Osteoblast (primary cell): ENCODE measurements at places on chromosomes 12 and 14. TPM values are rescaled to one million over a fixed set of nuclear protein-coding genes. Genes with fewer than 3 reads are reported as not detected.
A peak's percentile ranks its signal among the peaks of the same experiment; 100 is the strongest.

DNA sequence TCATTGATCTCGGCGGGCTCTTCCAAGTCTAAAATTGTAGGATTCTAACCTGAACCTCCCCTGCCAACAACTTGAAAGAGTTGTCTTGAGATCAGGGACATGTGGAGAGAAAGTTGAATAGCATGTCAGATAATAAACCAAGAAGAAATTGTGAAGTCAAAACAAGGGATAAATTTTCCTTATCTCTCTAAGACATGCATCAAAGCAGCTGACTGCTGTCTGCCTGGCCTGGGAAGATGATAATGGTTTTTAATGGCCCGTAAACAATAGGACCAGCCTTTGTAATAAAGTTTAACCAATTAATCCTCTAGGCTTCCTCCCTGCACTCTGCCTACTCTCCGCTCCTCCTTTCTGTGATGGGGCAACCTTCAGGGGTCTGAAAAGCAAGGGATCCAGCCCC lies 67.9 kb downstream of the DPF3 start:
- no peak for DNase-seq

DNA sequence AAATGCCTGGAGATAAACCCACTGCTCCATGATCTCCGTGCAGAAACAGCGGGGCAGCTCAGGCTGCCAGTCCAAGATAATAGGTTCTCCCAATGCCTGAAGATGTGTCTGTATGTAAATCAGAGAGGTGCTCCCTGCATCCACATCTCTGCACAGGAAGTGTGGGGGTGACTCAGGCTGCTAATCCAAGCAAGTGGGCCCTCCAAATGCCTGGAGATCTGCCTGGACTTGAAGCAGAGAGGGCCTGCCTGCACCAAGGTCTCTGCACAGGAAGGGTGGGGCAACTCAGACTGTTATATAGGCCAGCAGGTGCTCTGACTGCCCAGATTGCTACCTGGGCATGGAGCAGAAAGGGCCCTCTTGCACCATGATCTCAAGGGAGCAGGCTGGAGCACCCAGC lies 504.7 kb downstream of the LRFN5 start:
- no peak for DNase-seq

DNA sequence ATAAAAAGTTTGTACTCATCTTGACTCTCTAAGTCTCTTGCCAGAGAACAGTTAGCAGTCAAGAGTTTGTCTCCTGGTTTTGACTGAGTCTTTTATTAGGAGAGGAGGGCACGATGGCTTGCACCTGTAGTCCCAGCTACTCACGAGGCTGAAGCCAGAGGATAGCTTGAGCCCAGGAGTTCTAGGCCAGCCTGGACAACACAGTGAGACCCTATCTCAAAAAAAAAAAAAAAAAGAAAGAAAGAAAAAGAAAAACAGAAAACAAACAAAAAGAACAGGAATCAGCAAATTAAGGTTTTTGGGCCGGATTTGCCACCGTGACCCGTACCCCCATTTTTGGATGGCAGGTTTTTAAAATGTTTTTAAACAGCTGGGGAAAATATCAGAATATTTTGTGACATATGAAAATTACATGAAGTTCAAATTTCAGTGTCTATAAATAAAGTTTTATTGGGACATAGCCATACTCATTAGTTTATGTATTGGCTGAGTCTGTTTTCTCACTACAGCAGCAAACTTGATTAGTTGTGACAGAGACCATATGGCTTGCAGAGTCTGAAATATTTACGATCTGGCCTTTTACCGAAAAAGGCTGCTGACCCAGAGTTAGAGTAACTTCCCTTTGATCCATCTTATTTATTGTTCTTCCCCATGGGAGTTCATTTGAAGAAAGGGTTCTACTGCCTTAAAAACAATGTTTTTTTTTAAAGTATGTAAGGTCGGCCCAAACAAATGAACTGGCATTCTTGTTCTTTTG lies 31.2 kb downstream of the VEZT start:
- DNase-seq: no peak

- DNase-seq: no peak
Measured at GRCh38 chr12:7542813-7543212, 39.2 kb upstream of the CD163 start.

GRCh38 chr12:120534703-120535655 lies 823 bp downstream of the RNF10 start:
- DNase-seq: peak; percentile 93

GRCh38 chr12:124479680-124480468 lies 87.5 kb downstream of the NCOR2 start:
- DNase-seq: no peak

GRCh38 chr12:25186038-25186787 lies 8.7 kb downstream of the DNAI7 start:
- DNase-seq: peak; percentile 38

GRCh38 chr12:131559517-131560516 lies 151.1 kb upstream of the SFSWAP start:
- DNase-seq: no peak

DNA sequence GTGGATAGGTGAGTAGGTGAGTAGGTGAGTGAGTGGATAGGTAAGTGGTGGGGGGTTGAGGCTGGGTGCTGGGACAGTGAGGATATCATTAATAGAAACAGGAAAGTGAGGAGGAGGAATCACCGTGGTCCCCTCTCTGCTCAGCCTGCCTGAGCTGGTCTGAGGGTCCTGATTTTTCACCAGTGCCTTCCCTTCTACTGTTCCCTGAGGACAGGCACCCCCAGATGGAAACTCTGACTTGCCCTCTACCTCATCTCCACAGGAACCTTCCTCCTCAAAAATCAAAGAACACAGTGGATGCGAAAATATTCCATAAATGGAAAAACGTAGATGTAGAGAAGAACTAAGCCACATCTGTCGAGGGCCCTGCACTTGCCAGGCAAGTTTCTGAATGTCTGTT lies 1.9 kb downstream of the GPR68 start:
- no peak for DNase-seq

GRCh38 chr12:130086248-130086647 lies 76.0 kb upstream of the FZD10 start:
- DNase-seq: no peak

DNA sequence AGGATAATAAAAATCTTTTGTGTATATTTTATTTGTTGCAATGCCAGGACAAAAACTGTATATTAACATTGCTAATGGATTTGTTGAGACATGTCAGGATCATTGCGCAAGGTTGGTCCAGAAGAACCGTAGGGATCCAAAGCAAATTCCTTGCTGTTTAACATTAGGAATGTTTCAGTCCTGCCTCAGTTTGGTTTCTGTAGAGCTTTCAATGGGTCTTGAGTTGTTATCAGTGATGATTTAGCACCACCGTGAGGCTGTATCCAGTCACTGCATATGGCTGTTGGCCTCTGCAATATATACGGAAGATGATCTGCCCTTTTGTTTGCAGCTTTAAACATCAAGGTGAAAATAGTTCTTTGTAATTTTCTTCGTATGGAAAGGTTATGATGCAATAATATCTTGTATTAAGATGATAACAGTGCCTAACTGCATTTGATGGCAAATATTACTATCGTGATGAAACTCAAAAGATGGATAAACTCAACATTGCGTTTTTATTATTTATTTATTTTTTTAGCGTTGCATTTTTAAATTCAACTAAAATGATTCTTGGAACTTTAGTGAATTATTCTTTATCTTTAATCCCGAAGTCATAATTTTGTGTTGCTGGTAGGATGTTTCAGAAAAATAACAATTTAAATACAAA lies 231.2 kb downstream of the AKAP6 start:
- peak; percentile 58 for DNase-seq

GRCh38 chr14:59215322-59215721 lies 26.9 kb downstream of the DAAM1 start:
- DNase-seq: peak; percentile 8

DNA sequence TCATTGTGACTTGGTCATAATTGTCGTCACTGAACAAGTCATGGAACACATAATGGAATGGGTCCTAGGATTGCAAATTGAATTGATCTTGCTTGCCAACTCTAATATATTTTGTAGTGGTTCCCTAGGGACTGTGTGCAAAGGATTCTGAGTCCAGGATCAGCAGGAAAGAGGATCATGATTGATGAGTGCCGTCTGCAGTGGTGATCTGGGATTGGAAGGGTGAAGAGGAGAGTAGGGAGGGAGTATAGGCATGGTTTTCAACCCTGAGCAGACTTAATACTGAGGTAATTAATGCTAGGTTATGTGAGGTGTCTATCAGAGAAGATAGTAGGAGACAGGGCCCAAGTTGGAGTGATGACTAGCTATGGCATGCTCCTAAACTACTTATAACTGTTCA lies 168.9 kb downstream of the ESR2 start:
- DNase-seq: no peak

GRCh38 chr14:65310568-65310967 lies 102.0 kb upstream of the FUT8 start:
- DNase-seq: no peak

- DNase-seq: no peak
Measured at GRCh38 chr14:60235440-60235839, 13.6 kb upstream of the PPM1A start.

DNA sequence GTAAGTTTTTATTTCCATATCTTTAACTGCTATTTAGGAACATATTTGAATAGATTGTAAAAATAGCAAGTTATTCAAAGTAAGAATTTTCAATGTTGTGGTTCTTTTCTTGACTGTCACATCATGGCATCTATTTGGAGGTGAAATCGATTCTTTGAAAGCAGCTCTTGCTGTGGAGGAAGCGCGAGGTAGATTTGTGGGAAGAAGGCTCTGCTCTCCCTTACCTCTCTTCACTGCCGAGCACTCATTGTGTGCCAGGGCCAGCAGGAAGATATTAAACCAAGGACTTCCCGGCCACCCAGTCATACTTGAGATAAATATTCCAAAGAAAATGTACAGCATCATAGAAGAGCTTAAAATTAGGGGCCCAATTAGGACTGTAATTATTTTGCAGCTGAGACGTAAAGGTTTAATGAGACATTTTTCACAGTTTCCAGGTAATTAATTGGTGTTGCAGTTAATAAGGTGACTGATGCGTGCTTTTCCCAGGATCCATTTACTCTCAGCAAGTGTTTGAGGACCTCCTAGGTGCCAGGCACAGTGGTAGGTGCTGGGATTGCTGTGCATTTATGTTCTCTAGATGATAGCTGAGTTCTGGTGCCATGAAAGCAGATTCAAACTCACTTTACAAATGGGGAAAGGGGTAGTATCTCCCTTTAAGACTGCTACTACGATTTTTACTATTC lies 89.2 kb upstream of the DYNC1H1 start:
- DNase-seq: no peak

GRCh38 chr12:51349026-51349425 lies 2.5 kb upstream of the CELA1 start:
- DNase-seq: peak; percentile 62

DNA sequence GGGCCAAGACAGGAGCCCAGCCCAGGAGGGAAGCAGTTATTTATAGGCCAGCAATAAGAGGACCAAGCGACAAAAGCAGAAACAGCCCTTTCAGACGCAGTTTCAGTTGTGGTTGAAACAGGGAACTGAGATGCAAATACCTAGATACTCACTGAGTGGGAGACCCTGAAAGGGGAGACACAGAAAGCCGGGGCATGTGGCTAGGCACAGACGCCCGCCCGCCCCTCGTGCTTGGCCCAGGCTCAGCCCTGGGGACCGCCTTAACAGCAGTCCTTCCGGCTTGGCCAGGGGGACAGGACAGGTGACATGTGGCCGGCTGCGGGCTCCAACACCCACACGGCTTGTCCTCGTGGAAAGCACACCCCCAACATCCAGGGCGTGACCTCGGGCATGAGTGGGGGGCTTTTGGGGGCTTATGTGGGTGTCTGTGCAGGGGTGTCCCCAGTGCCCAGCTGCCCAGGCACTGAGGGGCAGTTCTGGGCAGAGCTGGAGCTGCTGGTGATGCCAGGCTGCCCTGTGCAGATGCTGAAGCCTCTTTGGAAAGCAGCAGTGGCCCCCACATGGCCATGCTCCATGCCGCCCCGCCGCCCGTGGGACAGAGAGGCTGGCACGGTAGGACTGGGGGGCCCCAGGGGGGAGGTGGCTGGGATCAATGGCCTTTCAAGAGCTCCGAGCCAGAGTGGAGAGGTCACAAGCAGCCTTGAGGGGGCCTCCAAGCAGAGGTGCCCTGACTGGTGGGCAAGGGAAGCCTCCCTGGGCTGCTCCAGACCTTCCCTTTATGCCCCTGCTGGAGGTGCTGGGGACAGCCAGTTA lies 2.1 kb downstream of the PLD4 start:
- DNase-seq: peak; percentile 72

DNA sequence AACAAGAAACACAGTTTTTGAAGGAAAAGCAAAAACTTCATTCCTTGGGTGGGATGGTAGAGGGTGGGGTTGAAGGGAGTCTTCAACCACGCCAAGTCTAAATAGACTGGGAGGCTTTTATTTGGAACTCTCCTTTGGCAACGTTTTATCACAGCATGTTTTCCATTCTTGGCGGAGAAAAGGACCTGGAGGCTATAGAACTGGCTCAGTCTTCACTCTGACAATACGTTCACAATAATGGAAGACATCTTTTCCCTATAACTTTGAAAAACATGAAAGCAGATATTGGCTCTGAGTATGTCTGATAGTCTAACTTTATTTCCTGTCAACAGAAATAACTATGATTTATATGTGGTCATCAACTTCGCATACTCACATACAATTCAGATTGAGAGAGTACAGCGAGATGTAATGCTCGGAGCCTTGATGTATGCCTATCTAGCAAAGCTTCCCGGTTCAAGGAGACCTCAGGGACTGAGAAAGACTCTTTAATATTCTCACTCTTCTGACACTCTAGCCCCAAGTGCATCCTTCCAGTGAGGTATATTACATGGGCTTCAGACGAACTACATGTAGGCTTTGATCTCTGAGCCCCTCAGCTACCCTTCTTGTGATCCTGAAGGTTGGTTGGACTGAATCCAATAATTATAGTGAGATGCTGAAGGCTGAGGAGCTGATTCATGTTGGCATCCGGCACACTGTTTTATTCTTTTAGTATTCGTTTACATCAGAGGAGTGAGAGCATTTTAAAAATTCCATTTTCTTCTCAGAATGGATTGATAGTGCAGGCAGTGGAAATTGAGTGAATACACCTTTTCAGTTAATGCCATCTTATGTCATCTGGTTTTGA lies 14.0 kb downstream of the TMEM30B start:
- no peak for DNase-seq

- no peak for DNase-seq
Measured at GRCh38 chr12:29980304-29980703, 196.6 kb upstream of the TMTC1 start.

GRCh38 chr12:3628629-3629028 lies 124.3 kb downstream of the CRACR2A start:
- DNase-seq: no peak

The OR11H6 gene
- not detected in 2 replicates for total RNA-seq

The MUCL1 gene
- not detected in 2 replicates for total RNA-seq

The CEBPE gene
- total RNA-seq: not detected in 2 replicates

The NOVA1 gene
- 0.36 TPM in 1 of 2 replicates, not detected in the other for total RNA-seq

The CS gene
- total RNA-seq: 106 and 114 TPM in 2 replicates

The HCAR3 gene
- not detected in 2 replicates for total RNA-seq

The KRT75 gene
- under 0.01 TPM in 1 of 2 replicates, not detected in the other for total RNA-seq

The PDE3A gene
- 8.0 and 14.8 TPM in 2 replicates for total RNA-seq

The SLC15A4 gene
- total RNA-seq: 46.6 and 52.5 TPM in 2 replicates

The PTPN21 gene
- total RNA-seq: 17.4 and 18.0 TPM in 2 replicates
